Body of pancreas (tissue), 4 donors: ENCODE measurements at places on chromosomes 12 and 14. TPM values are rescaled to one million over a fixed set of nuclear protein-coding genes. Genes with fewer than 3 reads are reported as not detected.

KRT80 gene
- 10.2 TPM for total RNA-seq

SLC5A8 gene
- not detected for total RNA-seq

RBP5 gene
- not detected for total RNA-seq

GRCh38 chr12:102957339-102958050 is at the start of gene ASCL1:
Gene ASCL1 (plus strand): TSS chr12:102957674. CDS start chr12:102958245, 571 bp downstream.
- H3K36me3 ChIP-seq: no peaks in the 10 kb centered on the region
- no peaks in the 10 kb centered on the region for H3K27me3 ChIP-seq
- no peak within 1 kb of the TSS for H3K4me3 ChIP-seq
- DNase-seq: no peak
- H3K4me1 ChIP-seq: peaks cover 34% of the 10 kb centered on the region
- no peak within 1 kb of the TSS for H3K27ac ChIP-seq

DNA sequence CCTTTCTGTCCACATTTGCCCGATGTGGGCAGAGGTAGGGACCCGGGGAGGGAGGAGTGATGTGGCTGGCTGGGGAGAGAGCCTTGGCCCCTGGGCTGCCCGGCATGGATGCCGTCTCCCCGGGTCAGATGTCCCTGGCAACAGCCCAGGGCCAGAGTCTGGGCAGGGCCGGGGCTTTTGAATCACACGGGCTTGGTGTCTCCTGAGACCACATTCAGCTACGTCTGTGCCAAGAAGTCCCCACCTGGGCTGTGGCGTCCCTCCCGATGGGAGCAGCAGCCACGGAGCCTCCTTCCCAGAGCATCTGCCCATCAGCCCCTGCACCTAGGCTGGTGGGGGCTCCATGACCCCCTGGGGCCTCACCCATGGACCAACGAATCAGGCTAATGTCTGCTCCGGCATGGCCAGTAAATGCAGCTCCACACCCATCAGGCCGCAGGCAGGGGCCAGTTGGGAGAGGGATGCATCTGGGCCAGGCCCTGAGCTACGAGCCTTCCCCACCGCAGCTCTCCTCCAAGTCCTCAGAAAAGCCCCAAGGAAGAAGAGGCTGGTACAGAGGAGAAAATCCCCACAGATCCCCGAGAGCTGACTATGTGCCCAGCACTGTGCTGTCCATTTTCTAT is 109.4 kb downstream of the RFLNA start:
- H3K4me1 ChIP-seq: peaks cover 6% of the 10 kb centered on the region
- no peaks in the 10 kb centered on the region for H3K27me3 ChIP-seq
- H3K36me3 ChIP-seq: no peaks in the 10 kb centered on the region
- no peak overlapping the region for H3K27ac ChIP-seq

DNA sequence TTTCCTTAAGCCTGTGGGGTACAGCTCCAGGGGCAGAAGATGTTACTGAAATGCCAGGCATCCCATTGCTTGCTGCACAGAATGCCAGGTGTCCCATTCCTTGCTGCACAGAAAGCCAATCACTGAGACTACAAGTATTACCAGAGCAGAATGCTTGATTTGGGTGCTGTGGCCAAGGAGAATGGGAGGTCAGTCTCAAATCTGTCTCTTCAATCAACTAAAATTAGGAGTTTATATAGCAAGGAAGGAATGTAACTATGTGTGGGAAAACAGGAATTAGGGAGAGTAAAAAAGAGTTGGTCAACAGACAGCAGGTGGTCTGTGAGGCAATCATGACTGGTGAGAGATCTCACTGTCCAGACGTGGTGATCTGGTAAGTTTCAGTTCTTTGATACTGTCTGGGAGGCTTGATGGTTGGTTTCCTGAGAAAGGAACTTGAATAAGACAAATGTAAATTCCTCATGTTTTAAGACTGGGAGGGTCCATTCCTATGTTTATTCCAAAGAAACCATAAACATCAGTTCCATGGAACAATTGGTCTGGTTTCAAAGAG is 31.2 kb upstream of the VASH1 start:
- no peak overlapping the region for H3K4me3 ChIP-seq
- DNase-seq: peak; percentile 24

DNA sequence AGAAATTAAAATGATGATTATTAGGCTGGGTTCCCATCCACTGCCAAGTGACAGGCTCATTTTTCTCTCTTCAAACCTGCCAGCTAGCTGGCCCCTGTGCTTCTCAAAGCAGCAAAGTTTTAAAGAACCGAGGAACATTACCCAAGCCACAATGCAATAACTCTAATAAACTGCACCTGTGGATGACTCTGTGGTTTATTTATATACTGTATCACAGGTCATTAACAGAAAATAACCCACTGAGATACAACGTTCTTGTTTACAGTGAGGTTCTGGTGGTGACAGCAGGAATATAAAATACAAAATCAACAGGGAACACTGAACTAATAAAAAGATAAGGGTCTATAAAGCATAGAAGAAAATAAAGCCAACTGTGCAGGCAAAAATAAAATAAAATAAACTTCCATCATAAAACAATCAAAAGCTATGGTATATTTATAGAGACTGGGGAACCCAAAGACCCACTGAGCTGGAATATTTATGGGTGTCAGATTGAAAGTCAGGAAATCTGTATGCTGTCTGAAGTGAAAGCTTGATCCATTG is 472.9 kb downstream of the NOVA1 start:
- H3K27me3 ChIP-seq: no peaks in the 10 kb centered on the region
- H3K36me3 ChIP-seq: no peaks in the 10 kb centered on the region
- H3K4me3 ChIP-seq: no peak overlapping the region
- peaks cover 9% of the 10 kb centered on the region for H3K4me1 ChIP-seq
